AG09309 (cell line): ENCODE measurements at places on chromosomes 2 and 18.

DNA sequence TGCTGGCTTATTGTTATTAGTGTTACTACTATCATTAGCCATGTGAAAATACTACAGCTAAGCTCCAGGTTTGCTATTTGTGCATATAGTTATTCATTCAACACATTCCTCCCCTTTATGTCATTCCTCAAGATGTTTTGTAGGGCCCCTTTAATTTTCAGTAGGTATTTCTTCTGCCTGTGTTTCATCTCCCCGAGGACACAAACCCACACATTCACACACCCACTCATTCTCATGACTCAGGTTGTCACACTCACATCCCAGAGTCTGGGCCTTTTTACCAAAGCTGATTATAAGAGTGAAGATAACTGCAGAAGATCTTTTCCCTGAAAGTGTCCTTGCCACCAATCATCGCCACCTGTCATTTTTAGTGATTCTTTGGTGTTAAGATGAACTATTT is 68.6 kb upstream of the SPOPL start:
- DNase-seq: no peak

DNA sequence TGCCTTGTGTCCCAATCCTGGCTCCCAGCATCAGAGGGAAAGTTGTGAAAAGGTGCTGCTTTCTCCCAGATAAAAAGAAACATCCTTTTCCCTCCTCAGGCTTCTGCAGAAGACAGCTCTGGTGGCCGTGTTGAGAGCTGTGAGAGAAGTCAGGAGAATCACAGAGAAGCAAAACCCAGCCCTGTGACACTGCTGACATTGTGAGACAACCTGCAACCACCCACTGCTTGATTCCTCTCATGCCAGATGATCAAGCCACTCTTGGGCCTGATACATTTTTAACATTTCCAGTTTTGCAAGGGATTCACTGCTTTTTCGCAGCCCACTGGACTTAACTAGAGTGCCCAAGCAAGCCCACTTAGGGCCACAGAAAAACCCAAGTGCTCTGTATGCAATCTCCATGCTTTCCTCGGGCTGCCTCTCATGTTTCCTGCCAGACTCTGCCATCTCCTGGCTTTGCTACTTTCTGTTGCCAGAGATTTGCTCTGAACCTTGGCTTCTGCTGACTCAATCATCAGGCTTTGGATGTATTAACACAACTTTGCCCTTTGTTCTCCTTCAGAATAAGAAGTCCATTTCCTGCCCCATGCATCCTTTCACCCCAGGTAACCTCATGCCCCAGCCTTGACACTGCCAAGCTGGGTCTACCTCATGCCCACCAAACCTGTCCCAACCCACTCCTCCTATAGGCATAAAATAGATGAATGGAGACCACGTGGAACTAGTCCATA is 24.9 kb upstream of the TTR start:
- DNase-seq: no peak

DNA sequence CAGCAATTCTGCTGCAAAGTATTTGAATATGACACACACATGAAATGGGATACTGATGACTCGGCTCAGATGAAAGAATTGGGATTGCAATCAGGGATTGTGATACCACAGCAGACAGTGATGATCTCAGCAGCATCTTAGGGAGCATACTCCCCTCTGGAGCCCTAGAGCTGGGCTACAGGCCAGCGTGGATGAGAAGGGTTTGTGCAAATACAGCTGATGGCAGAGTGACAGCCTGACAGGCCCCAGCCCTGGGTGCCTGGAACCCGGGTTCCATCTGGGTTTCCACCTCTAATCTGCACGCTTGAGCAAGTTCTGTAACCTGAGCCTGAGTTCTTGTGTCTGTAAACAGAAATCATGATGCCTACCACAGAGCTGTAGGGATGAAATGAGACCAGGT is 418.0 kb downstream of the LRATD1 start:
- no peak for DNase-seq

DNA sequence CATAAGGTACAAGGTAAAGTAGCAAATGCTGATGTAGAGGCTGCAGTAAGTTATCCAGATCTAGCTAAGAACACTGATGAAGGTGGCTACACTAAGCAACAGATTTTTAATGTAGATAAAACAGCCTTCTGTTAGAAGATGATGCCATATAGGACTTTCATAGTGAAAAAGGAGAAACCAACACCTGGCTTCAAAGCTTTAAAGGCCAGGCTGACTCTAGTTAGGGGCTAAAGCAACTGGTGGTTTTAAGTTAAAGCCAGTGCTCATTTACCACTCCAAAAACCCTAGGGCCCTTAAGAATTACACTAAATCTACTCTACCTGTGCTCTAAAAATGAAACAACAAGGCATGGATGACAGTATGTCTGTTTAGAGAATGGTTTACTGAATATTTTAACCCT is 131.0 kb downstream of the DNAH6 start:
- no peak for DNase-seq

GRCh38 chr18:24540896-24541295 is 80.5 kb downstream of the HRH4 start:
- DNase-seq: no peak

GRCh38 chr18:3358310-3358709 is 91.7 kb upstream of the TGIF1 start:
- DNase-seq: no peak

DNA sequence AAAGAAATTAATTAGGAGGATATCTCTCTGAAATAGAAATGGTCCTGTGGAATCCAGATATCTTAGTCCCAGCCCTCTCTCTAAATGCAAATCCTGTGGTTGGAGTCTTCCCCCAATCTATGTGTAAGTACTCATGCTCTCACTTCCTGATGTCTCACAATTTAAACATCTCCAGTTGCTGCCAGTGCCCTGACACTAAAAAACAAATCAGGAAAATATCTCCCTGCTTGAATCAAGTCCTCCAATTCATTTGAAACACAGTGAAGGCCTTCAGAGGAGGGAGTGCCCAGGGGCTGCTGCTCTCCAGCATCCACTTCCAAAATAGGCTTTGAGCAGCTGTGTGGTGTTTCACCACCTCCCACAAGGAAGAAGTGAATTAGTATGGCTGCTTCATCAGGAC is 413.8 kb downstream of the RAD51AP2 start:
- DNase-seq: no peak

GRCh38 chr18:79558196-79558932 is 121.2 kb upstream of the CTDP1 start:
- DNase-seq: no peak

- DNase-seq: no peak
Observed at GRCh38 chr18:39604836-39605235, 2039.2 kb upstream of the CELF4 start.

GRCh38 chr2:65548576-65549256 is 116.3 kb upstream of the SPRED2 start:
- no peak for DNase-seq

DNA sequence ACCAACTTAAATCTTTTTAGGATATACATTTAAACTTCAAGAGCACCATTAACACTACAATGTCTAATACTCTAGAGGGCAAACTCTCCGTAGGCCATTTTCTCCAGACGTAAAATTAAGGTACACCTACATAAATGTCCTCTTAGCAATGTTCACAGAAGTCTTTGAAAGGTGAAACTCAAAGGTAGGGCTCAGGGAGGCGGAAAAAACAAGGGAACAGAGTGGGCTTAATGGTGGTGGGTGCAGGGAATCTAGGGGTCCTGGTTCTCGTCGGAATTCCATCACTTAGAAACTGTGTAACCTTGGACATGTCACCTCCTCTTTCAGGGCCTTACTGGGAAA is 668 bp downstream of the NFU1 start:
- no peak for DNase-seq

DNA sequence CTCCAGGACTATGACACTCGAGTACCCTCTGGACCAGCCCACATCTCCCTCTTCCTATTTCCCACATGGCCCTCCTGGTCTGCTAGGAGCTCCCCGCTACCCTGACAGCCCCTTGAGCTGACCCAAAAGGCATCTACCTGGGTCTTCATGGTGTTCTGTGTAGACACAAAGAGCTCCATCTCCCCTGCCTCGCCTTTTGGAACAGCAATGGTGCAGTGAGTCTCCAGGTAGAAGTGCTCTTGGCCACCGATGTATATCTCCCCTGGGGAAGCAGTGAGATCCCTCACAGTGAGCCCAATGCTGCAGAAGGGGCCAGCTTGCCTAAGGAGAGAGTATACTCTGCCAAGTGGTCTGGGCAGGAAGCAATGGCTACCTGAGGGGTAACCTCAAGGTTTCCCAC is 47.8 kb downstream of the XDH start:
- DNase-seq: no peak

DNA sequence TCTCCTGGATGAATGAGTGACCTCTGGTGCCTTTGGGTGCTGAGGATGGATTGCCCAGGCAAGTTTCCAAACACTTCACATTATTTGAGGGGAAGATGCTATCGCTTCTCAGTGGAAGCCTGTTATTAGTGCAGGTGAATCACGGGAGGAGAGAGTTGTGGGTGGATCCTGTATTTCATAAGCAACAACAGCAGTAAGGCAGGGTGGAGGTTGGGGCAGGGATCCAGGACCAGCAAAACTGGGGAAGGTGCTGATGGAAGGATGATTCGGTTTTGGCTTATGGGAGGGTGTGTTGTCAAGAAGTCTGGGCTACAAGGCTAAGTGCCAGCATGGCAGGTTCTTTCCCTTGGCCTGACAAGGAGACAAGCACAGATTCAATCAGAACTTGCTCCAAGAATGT is 37.7 kb upstream of the SETBP1 start:
- no peak for DNase-seq

DNA sequence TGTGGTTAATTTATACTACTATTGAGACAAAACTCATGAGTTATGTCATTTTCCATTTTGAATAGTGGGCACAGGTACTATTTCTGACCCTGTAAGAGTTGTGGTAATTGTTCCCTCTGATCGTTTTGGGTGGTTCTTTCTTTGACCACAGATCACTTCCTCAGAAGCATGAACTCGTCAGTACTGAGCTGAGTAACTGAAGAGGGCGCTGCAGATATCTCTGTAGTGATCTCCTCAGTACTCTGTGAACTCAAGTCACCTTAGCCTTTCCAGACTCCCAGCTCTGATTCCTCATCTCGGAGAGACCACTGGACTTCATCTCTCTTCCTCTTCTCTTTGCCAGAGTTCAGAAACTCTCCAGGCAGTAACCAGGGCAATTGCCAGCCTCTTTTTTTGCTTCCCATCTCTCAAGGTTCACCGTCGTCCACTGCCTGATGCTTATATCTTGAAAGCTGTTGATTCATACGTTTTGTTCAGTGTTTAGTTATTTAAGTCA is 9.4 kb upstream of the IL1RL1 start:
- no peak for DNase-seq

DNA sequence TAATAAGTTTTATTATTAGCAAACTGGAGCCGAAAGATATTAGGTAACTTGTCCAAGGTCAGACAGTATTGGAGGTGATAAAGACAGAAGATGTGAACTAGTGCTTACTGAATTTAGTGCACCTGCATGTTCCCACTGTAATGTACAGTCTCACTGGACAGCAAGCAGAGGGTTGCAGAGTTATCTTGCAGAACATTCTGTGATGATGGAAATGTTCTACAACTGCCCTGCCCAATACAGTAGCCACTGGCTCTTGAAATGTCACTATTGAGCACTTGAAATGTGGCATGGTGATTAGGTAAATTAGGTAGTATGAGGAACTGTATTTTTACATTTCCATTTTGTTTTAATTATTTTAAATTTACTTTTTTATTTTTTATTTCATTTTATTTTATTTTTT is 356.6 kb downstream of the EPHA4 start:
- no peak for DNase-seq

- no peak for DNase-seq
Observed at GRCh38 chr2:88737385-88737784, 45.9 kb downstream of the RPIA start.

DNA sequence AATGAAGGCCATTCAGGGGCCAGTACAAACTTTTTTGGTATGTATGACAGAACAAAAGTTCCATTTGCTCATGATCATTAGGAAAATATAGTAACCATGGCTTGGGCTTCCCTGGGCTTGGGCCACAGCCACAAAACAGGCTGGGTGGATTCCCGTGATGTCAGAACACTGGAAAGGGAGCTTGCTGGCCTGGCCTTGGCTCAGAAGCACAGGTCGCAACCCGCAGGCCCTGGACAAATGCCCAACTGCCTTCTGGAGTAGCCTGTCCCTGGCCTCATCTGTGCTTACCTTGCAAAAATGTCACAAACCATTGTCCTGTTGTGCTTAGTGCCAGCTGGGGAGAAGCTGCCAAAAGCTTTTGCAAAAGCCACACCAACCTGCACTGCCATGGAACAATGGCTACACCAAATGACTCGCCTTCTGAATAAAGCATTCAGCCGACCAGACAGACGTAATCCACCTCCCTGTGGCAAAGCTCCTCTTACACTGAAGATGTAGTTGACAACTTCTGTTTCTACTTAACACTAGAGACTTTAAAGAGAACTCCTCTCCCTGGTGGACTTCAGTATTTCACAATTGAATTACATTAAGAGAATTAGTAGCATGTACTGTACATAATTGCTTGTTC is 125.5 kb downstream of the ANKRD44 start:
- no peak for DNase-seq

DNA sequence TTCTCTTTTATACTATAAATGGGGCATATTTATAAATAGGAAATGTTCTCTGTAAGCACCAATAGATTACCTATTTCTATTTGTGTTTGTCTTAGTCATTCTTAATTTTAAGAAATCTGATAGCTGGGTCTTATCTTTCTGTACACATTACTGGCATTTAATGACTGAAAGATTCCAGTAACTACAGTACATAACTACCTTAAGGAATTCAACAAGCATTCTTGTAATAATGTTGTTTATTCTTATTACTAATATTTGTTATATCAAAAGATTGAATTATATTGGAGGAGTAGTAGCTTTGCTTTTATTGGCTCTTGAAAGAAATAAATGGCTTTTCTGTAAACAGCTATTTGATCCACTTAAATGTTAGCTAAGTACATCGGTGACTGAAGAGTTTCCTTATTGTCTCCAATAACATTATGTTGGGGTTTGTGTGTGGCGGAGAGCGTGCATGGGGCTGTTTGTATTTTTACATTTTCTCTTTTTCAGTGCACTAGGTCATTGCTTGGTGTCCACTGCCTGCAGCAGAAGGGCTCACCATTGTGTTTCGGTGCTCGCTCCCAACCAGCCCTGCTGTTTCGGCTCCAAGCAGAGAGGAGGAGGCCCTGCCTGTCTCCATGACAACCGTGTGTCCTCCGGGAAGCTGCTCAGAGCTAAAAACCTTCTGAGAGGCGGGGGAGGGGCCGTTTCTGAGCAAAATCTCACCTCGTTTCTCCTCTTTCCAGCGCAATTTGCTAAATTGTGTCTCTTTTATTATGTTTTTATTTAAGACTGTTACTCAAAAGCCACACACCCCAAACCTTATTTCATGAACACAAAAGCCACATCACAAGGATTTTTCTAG is 112.5 kb upstream of the SLC38A11 start:
- DNase-seq: no peak
